ENCODE measurements at places on chromosomes 4 and X.
A peak's percentile ranks its signal among the peaks of the same experiment; 100 is the strongest.

- no peak for DNase-seq
Observed at GRCh38 chr4:158850371-158850770, 81.5 kb downstream of the FNIP2 start.

- DNase-seq, result no peak
Observed at GRCh38 chr4:119629142-119629471, 503 bp upstream of the PDE5A start.

DNA sequence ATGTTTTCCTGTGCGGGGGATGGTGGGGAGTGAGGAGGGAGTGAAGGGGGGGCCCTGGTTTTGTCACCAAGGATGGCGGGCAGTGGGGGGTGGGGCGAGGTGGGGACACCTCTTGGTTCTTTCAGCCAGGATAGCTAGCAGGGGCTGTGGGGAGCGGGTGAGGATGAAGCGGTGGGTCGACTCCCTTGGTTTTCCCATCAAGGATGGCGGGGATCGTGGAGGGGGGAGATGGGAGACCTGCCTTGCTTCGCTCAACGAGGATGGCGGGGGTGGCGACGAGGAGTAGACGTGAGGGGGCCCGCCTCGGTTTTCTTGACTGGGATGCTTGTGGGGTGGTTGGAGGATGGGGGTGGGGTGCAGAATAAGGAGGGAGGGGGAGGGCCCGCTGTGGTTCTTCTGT, 643 bp downstream of the FHL1 start:
- no peak for DNase-seq

DNA sequence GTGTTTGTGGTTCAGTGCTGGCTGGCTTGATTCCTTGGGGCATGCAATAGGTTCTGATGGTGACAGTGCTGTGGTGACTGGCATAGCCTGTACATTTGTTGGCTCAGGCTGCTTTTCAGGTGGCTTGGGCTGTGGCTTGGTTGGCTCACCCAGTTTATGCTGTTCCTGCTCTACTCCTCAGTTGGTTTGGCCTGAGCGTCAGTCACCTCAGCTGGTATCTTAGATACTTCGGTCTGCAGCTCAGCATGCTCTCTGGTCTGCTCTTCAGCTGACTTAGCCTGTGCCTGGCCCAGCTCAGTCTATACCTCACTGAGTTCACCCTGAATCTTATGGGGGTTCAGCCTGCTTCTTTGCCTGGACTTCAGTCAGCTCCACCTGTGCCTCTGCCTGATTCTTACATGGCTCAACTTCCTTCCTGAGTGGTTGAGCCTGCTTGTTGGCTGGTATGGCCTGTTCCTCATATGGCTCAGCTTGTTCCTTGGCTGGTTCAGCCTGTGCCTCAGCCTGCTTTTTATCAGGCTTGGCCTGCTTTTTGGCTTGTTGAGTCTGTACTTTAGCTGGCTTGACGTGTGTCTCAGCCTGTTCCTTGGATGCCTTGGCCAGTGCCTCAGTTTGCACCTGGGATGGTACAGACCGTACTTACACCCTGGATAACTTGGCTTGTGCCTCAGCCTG, 170.6 kb downstream of the MSN start:
- no peak for DNase-seq

DNA sequence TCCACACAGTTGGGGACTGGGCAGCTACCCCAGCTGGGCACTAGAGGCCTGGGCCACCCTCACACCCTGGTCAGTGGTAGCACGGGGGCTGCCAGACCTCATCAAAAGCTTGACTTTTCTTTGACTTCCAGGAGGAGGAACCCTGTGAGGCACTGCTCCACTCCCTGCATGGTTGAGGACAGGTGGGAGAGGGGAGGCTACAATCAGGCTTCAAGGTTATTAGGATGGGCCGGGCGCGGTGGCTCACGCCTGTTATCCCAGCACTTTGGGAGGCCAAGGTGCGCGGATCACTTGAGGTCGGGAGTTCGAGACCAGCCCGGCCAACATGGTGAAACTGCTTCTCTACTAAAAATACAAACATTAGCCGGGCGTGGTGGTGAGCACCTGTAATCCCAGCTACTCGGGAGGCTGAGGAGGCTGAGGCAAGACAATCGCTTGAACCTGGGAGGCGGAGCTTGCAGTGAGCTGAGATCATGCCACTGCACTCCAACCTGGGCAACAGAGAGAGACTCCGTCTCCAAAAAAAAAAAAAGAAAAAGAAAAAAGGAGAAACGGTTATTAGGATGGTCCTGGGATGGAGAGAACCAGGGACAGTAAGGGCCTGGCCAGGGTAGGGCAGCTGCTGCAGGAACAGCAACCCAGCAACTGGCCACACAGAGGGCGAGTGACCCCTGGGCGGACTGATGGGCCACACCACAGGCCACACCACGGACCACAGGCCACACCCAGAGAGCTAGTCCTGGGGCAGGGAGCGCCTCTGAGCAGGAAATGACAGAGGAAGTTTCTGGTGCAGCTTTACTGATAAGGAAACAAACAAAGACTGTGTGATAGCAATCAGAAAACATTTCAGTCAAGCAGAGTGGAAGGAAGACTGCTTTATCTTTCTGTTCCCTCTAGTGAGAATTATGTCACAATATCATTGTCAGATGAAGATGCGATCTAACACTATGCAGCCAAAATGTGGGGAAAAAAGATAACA, 20.5 kb upstream of the OPN1LW start:
- peak; percentile 24 for DNase-seq

GRCh38 chr4:39231660-39232059, 49.3 kb downstream of the WDR19 start:
- DNase-seq, result no peak

GRCh38 chrX:2488621-2489285, 12.0 kb downstream of the DHRSX start:
- DNase-seq, result no peak

DNA sequence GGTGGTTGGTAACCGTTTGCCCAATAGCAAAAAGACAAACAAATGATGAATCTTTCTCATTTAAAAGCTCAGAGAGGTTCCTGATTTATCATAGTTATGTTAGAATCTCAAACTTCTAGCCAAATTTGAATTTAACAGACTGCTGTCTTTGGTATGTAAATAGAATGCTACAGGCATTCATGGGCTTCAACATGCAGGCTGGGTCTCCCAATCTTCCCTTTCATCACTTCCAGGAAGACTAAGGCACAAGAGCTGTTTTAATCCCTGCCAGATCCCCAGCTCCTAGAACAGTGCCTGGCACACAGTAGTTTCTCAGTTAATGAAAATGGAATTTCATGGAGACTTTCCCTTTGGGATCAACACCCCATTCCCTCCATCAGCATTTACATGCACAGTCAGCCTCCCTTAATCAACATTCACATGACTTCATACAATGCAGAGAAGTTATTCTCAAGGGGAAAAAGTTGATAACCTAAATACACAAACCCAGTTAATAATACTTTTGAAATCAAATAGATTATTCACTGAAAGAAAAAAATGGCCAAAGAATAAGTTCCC, 107.6 kb upstream of the C1QTNF7 start:
- DNase-seq, result no peak

- no peak for DNase-seq
Observed at GRCh38 chrX:107603429-107604159, 24.7 kb upstream of the PRPS1 start.

DNA sequence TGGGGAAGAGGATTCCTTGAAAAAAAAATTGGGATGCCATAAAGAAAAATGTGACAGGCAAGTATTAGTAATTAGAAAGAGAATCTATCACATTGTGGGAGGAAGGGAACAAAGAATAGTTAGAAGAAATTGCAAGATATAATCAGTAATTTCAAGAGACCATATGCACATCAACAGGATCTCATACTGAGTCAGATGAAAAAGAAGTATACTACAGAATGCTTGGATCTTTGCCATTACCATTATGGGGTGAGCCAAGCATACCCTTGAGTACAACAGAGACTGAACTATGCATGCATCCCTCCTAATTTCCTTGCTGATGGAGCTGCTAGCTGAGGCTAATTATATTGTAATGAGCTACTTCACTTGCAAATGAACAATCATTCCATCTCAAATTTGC, 287.6 kb downstream of the PAPSS1 start:
- DNase-seq, result no peak

GRCh38 chrX:120751683-120752082, 121.8 kb upstream of the C1GALT1C1 start:
- DNase-seq, result no peak

GRCh38 chrX:68942104-68942503, 113.3 kb downstream of the EFNB1 start:
- no peak for DNase-seq

GRCh38 chrX:154505734-154506133, 10.3 kb downstream of the FAM3A start:
- DNase-seq, result no peak

GRCh38 chrX:12950851-12951594, 23.9 kb upstream of the TMSB4X start:
- DNase-seq, result peak; percentile 26

DNA sequence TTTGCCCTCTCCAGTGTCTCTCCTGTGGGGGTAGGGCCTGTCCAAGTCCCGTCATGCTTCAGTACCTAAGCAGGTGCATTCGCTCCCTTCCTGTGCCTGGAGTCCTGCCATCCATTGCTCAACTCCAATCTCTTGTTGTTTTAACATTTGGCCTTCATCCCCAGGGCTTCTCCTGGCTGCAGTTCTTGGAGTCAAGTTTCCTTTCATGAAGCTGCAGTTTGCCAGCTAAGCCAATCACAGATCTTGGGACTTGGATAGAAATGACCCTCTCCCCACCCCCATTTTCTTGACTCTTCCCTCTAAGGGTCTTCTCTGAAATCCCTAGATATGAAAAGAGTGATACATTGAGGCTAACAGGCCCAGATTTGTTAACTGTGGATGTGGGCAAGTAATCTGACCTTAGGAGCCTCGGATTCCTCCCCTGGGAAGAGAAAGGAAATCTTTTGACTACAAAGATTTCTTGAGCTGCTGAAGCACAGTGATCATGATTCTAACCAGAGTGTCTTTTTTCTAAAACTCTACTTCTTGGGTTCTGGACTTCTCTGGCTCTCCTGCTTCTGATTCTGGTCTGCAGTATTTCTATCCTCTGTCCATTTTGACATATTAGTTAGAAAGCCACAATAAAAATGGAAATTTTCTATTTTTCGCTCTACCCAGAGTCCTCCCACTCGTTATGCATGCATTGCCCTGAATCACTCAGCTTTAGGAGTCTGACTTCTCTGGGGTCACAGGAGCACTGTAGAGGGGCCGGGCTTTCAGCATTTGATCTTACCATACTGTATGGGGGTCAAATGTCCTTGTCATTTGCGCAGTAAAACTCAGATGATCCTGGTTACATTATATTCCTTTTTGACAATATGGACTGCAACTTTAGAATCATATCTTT, 61.0 kb downstream of the CHRNA9 start:
- DNase-seq, result peak; percentile 43

DNA sequence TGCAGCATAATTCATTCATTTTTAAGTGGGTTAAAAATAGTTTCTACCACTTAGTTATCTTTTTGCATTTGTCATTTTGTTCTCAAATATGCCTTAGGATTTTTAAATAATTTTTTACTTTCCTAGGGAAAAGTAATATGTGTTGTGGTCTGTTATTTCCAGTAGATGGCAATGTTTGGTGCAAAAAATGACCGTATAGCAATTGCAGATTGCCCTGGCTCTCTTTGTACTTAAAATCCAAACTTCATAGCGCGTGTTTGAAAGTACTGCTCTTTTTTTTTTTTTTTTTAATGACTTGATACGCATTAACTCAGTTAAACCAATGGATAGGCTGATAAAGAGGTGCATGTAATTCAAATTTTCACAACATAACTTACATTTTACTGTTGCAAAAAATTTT, 74.4 kb upstream of the RBMX start:
- peak; percentile 6 for DNase-seq

DNA sequence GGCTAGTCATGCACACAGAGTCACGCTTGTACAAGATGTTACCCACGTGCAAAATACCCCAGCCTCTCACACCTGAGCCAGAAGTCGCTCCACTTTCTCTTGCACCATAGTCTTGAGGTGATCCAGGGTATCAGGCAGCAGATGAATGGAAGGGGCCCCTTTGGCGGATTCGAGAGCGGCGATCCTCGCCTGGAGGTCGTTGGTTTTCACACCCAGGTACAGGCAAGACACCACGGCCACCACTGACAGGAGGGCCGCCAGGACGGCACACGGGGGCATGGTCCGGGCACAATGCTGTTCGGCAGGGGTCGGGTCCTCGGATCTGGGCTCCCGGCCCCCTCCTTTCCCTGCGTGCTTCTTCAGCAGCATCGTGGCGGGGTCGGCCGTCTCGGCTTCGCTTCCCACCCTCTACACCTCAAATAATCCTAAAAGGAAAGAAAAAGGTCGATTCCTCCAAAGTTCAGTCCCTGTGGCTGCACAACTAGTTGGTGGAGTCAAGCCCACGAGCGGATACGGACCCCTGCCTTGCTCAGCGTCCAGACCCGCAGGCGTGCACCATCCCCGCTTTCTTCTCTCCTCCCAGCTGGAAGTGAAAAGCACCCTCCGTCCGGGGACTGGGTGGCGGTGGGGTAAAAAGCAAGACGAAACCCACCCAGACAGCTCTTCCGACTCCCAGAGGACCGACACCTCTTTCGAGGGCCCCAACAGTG, 652 bp downstream of the COL25A1 start:
- no peak for DNase-seq

DNA sequence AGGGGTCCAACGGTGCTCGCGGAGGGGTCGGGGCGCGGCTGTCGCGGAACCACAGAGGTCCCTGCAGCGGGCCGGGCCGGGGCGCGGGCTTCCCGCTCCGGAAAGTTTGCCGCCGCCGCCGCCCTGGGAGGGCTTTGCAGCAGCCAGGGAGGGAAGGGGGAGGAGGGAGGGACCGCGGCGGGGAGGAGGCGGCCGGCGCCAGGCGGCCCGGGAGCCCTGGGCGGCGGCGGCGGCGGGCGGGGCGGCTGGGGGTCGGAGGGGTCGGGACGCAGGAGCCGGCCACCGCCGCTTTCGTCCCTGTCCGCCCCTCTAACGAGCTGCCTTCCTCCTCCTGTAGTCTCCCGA, 375 bp downstream of the FGFR3 start:
- DNase-seq, result no peak

GRCh38 chr4:170580651-170581050, 490.9 kb upstream of the AADAT start:
- DNase-seq, result no peak

DNA sequence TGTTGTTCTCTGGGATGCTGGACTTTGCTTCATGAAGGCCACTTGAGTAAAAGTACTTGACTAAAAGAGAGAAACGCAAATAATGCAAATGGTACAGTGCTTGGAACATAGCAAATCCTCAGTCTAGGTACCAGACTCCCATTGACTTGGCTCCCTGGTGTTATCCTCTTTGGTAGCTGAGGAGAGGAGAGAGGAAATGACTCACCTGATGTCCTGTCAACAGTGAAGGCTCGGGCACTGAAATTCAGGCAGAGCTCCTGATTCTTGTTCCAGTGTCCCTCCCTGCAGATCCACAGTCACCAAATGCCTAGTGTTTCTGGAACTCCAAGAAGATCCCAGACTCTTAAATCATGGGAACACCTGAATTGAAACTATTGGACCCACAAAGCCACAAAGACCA, 22.5 kb upstream of the TCEAL4 start:
- DNase-seq, result no peak

- no peak for DNase-seq
Observed at GRCh38 chrX:50942471-50942870, 31.9 kb downstream of the BMP15 start.

GRCh38 chr4:155609455-155610059, 57.1 kb upstream of the GUCY1A1 start:
- no peak for DNase-seq
